ENCODE measurements at places on chromosomes 4 and X.

- DNase-seq = no peak
Observed at GRCh38 chrX:128804828-128805227, 718.5 kb downstream of the SMARCA1 start.

DNA sequence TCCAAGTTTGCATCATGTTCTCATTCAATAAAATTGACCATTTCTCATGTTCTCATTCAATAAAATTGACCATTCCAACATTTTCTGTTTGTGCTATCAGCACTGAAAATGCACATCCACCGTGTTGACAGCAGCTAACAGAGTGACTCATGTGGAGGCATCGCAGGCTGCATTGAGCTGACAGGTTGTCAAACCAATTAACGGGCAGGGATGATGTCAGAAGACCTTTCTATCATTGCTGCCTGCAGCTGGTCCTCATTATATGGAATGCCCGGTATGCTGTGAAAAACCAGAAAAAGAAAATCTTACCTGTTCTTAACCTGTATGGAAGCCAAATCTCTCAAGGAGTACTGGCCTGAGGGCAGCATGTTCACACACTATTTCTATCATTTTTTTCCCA lies 202.0 kb downstream of the SMIM20 start:
- DNase-seq = no peak

DNA sequence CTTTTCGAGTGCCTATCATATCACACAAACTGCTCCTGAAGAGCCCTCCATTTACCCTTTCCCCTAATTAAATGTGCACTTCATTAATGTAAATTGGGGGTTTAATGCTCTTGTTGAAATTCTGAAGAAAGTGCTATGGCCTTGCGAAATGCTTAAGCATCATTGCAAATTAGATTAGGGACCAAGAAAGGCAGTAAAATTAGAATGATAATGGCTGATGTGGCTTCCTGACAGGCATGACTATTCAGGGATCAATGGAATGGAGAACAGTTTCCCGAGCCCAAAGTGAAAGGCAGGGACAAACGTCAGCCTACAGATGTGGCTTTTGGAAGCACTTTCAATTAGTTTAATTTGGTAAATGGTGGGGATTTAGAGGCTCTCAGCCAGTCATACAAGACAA lies 120.1 kb downstream of the NKX6-1 start:
- DNase-seq = no peak

DNA sequence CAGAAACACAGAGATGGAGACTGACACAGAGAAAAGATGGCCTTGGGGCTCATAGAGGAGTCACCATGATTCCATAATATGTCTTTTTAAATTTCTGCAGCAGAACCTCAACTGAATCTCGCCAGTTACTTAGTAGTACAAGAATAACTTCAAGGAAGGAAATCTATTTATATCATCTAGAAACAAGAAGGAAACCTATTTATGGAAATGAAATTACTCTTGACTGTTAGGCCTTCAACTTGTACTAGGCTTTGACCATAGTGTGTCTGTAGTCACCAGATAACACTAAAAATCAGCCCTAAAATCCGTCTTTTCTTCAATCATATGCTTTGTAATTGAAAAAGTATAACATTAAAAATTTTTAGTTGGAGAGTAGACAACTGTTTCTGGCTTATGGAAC lies 740.4 kb downstream of the TRIML1 start:
- DNase-seq = no peak

DNA sequence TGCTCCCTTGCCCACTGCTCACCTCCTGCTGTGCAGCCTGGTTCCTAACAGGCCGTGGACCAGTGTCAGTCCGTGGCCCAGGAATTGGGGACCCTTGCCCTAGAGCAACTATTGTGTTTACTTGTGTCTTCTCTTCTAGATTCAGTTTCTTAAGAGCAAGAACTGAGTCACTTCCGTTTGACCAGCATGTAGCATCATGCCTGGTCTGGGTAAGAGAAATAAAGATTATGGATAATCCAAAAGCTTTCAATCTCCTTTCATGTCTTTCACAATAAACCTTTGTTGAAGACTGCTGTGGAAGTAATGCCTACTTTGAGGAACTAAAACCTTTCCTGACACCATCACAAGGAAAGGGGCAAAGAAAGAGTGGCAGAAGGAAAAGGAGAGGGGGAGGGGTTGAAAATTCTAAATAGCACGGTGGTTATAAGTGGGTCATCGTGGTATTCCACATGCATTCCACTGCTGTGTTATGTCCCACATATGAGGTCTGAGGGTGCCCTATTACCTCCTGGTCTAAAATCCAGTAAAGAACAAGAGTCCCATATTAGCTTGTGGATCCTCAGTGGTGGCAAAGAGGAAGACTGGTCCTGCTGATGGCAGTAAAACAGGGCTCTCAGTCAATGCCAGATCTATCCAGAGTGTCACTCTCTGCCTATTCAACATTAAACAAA lies 133.4 kb downstream of the RASL11B start:
- DNase-seq = no peak

GRCh38 chr4:184695178-184695896 lies 38.6 kb downstream of the CENPU start:
- no peak for DNase-seq

GRCh38 chr4:97238956-97239666 lies 904.2 kb downstream of the STPG2 start:
- DNase-seq = no peak

GRCh38 chrX:50333308-50333707 lies 128.7 kb downstream of the CCNB3 start:
- DNase-seq = no peak

GRCh38 chr4:17762726-17763125 lies 18.7 kb downstream of the FAM184B start:
- DNase-seq = no peak
